Left lung (tissue), 14 donors: ENCODE measurements at places on chromosomes 5 and 9. TPM values are rescaled to one million over a fixed set of nuclear protein-coding genes. Genes with fewer than 3 reads are reported as not detected.
A peak's percentile ranks its signal among the peaks of the same experiment; 100 is the strongest.

The SPATA31C1 gene
- 0.11 TPM for polyA plus RNA-seq

- DNase-seq, result no peak
These were observed 31.1 kb downstream of the UBE2D2 start for GRCh38 chr5:139592289-139592688.

The DEPDC1B gene
- 11.2 TPM for polyA plus RNA-seq

GRCh38 chr5:58885260-58885659, 302.4 kb downstream of the RAB3C start:
- DNase-seq, result no peak

The SPATA31E1 gene
- not detected for polyA plus RNA-seq

DNA sequence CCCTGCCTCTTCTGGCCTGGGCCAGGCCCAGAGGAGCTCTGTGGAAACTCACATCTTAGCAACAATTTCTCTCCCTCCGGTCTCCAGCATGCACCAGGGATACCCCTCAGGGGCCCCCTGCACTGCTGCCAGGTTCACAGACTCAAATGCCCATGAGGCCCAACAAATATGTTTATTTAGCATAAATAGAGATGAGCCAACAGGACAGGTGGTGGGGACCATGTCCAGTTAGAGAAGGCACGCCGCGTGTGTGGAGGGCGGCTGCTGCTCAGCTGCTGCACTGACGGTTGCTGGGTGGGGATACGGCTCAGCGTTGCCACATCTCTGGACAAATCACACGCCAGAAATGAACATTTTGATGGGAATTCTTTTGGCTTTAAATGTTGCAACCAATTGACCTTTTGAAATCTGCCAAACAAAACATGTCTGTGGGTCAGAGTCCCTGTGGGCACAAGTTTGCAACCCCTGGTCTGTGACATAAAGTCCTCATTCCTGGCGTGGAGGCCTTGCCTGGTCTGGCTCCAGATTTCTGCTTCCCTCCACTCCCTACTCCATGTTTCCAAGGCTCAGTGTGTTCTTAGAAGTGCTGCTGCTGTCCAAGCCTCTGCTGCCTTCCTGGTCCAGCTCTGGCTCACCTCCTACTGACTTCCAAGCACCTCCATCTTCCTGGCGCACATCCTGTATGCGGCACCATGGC, 88.9 kb downstream of the AMBP start:
- DNase-seq, result peak; percentile 19

GRCh38 chr5:1930880-1931603, 48.3 kb upstream of the IRX4 start:
- peak; percentile 40 for DNase-seq

The PCDHA11 gene
- 0.53 TPM for polyA plus RNA-seq

The PLGRKT gene
- 18.9 TPM for polyA plus RNA-seq

The NR2F1 gene
- polyA plus RNA-seq, result 182 TPM

- DNase-seq, result no peak
These were observed 47.0 kb upstream of the RETREG1 start for GRCh38 chr5:16663840-16664239.

The NR5A1 gene
- not detected for polyA plus RNA-seq
